PC-3 (cell line): ENCODE measurements at places on chromosomes 12 and 14. TPM values are rescaled to one million over a fixed set of nuclear protein-coding genes. Genes with fewer than 3 reads are reported as not detected.
A peak's percentile ranks its signal among the peaks of the same experiment; 100 is the strongest.

PLEKHD1 gene
- total RNA-seq: 0.15 and 0.35 TPM in 2 replicates

DNA sequence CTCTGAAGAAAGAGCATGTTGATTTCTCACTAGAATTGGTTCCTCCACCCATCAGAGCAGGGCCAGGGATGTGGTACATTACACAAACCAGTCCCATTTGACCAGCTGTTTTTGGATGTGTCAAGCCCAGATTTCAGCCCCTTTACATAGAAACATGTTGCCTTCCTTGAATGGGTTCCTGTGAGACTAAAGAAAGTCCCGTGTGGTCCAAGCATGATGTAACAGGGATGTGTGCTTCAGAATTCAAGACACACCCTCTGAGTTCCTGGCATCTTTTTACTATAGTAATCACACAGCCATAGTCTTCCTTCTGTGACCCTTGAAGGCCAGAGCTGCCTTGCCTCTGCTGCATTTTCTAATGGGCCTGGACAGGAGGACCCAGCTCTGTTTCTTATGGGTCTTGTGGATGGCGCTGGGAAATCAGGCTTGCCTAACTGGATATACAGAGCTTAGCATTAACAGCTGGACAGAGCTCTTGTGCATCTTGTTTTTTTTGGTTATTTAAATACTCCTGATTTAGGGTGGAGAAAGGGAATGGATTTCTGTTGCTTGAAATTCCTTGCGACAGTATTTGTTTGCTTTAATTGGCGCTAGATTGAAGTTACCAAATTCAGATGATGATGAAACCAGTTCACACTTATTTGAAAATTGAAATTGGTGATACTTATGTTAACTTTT, 341.0 kb downstream of the ZFP36L1 start:
- DNase-seq: no peak

SERPINA3 gene
- total RNA-seq: not detected in 2 replicates

DNA sequence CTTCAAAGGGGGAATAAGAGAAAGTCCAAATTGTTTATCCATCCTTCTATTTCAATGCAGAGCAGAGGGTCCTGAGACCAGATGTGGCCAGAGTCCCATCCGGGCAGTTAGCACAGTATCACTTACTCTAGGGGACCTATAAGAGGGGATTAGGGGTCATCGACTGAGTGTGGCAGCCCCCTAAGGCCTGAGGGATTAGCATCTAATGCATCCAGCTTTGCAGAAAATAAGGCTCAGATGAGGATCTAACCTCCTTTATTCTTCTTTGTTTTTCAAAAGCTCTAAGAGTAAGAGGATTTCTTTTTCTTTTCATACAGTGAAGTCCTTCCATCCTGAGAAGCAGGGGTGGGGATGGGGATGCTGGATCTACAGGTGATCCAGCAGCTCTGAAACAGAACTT, 43.5 kb downstream of the NEUROD4 start:
- no peak for DNase-seq

DNA sequence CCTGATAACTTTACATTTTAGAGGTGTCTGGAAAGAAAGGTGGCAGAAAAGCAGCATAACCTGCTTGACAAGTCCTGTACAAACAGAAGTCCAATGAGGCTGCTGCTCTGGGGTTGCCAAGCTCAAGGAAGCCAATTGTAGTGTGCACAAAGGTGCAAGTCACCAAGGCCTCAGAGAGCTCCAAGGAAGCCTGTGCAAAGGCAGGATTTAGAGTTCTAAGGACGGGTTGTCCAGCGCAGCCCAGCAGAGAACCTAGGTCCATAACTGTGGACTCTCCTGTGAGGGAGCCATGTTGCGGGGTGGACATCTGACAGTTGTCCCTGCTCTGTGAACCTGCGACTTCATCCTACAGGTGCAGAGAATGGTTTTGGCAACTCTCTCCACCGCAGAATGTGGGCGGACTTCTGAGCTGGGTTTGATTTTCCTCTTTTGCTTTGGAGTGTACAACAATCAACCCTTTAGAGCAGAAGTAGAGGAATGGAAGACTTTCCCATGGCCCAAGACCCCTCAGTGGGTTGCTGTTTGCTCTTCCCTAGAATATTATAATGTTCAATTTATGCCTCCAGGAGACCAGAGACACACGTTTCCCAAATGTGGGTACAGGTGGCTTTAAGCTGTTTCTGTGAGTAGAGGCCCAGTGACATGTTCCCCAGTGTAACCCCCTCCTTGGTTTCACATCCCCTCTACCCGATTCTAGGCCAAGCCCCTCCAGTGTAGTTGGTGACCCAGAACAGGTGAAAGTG, 81.0 kb downstream of the ETV6 start:
- DNase-seq: peak; percentile 74

PLEKHH1 gene
- 6.2 and 11.1 TPM in 2 replicates for total RNA-seq

- peak; percentile 82 for DNase-seq
Observed at GRCh38 chr12:78194448-78194847, 363.8 kb downstream of the NAV3 start.

CCDC175 gene
- total RNA-seq: not detected in 2 replicates

EFS gene
- total RNA-seq: 0.23 and 0.36 TPM in 2 replicates

FAM186B gene
- total RNA-seq: 0.80 and 1.1 TPM in 2 replicates

MBIP gene
- total RNA-seq: 7.8 and 8.5 TPM in 2 replicates

DNA sequence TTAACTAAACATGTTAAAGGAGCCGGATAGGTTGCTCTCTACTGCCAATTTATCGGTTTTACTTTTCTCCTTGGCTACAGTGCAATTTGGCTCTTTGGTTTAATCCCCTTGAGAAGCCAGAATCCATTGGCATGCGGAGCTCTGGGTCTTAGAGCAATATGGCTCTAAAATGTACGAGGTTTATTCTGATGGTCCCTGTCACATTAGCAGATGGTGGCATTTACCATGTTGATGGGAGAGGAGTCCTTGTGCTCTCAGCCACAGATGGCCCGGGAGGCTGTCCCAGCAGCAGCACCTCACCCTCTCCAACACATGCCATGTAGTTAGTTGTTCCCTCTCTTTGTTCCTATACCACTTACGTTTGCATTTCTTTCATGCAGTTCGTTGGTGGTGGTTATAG, 179.7 kb downstream of the RGS6 start:
- DNase-seq: no peak

CLEC6A gene
- total RNA-seq: not detected in 2 replicates

MSRB3 gene
- 4.5 and 5.9 TPM in 2 replicates for total RNA-seq

- DNase-seq: no peak
Observed at GRCh38 chr14:99815696-99816095, 22.5 kb downstream of the EML1 start.

DNA sequence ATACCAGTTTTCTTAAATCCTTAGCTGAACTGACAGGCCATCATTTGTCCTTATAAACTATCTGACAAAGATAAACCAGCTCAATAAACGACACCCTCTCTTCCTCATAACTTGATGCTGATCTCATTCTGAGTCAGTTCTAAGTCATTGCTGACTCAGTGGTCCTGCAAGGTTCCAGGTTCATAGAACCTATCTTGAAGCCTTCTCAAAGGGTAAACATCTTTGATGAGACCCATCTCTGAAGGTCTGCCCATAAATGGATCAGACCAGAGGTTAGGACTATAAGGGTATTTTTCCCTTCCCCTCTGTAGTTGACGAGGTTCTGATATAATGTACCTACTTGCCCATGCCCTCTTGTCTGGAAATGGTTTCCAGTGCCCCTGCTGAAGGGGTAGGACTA, 11.9 kb downstream of the NAA25 start:
- DNase-seq: peak; percentile 100

A2ML1 gene
- 0.12 and 0.36 TPM in 2 replicates for total RNA-seq

DNA sequence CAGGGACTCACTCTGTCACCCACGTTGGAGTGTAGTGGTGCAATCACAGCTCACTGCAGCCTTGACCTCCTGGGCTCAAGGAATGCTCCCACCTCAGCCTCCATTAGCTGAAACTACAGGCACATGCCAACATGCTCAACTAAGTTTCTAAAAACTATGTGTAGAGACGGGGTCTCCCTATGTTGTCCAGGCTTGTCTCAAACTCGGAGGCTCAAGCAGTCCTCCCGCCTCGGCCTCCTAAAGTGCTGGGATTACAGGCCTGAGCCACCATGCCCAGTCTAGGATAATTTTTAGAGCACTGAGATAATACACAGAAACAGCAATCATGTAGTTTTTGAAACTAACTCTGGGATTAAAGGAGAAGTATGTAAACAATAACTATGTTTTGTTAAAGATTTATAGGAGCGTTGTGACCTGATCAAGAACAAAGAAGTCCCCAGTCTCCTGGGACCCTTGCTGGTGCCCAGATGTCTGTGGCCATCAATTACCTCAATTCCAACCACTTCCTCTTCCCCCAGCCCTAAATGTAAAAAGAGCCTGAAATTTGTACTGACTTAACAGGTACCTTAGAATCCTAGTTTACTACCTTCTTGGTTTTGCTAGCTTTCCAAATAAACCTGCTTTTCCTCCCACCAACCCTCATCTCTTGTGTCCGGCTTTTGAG, 28.9 kb upstream of the EGLN3 start:
- DNase-seq: no peak

GRCh38 chr12:46908936-46909635, 83.3 kb upstream of the SLC38A4 start:
- no peak for DNase-seq

KRT72 gene
- not detected in 2 replicates for total RNA-seq

GRCh38 chr12:56007564-56008559, 10.8 kb downstream of the SUOX start:
- peak; percentile 24 for DNase-seq

DNA sequence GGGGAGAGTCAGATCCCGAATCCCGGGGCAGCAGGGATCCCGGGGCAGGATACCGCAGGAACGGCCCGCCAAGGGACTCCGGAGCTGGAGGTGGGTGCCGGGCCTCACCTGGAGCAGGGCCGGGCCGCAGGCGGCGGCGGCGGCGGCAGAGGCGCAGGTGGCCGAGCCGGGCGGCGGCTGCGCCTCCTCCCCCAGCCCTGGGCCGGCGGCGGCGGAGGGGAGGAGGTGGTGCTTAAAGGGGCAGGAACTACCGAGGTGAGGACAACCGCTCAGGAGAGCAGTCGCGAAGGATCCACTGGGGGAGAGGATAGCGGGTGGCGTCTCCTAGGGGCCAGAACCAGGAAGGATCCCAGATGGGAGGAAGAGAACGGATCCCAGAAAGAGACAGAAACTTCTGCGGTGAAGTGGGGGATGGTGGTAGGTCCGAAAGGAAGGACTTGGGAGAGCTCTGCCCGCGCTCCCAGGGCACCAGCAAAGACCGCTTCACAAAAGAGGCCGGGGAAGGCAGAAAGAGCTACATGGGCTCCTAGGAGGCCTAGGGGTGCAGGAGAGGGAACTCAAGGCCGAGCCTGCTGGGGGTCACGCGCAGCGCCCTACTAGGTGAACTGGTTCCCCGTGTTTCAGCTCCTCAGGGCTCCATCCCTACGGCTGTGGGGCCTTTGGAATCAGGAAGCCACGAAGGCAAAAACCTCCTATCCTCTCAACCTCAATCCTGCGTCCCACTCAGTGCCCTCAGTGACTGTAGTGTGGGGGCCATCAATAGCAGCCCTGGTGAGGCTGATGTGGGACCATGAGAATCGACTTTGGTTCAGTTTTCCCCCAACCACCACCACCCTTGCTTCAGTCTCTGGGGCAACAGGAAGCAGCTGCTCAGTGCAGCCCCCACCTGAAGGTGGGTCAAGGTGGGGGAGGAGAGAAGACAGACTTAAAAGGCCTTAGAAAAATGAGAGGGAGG, 5.0 kb upstream of the BAZ2A start:
- peak; percentile 92 for DNase-seq

PPP1R12A gene
- total RNA-seq: 43.2 and 67.5 TPM in 2 replicates

DNA sequence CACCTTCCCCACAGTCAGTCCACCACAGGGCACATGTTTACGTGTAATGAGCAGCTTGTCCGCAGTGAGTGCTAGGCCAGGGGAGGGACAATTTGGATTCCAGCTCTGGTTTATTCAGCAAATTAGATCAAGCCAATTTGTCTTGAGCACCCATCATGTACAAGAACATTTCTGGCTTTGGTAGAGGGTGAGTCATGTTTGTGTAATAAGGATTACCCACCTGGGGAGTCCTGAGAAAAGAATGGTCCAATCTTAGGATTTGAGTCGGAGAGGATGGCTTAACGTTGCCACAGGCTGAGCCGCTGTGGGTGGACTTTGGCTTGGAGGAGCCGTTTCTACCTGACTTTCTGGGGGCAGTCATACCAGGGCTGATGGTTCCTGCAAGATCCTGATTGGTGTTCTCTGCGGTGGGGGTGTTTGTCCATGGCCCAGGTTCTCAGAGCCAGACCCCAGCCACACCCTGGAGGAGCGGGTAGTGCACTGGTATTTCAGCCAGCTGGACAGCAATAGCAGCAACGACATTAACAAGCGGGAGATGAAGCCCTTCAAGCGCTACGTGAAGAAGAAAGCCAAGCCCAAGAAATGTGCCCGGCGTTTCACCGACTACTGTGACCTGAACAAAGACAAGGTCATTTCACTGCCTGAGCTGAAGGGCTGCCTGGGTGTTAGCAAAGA, 143.7 kb downstream of the SMOC1 start:
- no peak for DNase-seq

PDE3A gene
- 0.58 and 2.0 TPM in 2 replicates for total RNA-seq

- no peak for DNase-seq
Observed at GRCh38 chr14:75614179-75614578, 35.8 kb downstream of the FLVCR2 start.

DNA sequence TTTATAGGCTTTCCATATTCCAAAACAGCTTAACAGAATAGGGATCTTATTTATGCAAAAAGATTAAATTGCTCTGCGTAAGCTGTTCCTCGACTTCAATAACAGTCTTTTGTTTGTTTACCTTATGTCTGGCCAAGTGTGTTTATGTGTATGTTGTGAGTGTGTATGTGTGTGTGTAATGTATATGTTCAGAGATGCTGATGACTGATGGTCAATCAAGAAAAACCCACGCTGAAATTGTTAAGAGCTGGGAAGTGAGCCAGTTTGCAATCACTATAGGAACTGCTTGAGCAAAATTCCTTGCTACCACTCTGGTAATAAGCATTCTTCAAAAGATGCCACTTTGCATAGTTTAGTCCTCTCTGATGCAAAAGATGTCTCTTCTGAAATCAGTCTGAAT, 59.6 kb downstream of the PRKD1 start:
- no peak for DNase-seq

RAD9B gene
- total RNA-seq: 0.40 and 0.52 TPM in 2 replicates
